ENCODE measurements at places on chromosomes 3 and 15. TPM values are rescaled to one million over a fixed set of nuclear protein-coding genes. Genes with fewer than 3 reads are reported as not detected.

POLQ gene
- total RNA-seq: 0.99 TPM

SPINK8 gene
- total RNA-seq: not detected

KCNAB1 gene
- total RNA-seq: 2.8 TPM

TUBGCP5 gene
- 25.2 TPM for total RNA-seq

PCLAF gene
- total RNA-seq: 66.8 TPM

FGF7 gene
- total RNA-seq: 278 TPM

KLHL6 gene
- not detected for total RNA-seq

All from smooth muscle cell of trachea (primary cell).